NCI-H1417 (cell line): ENCODE measurements at places on chromosomes 7 and 10.

DNA sequence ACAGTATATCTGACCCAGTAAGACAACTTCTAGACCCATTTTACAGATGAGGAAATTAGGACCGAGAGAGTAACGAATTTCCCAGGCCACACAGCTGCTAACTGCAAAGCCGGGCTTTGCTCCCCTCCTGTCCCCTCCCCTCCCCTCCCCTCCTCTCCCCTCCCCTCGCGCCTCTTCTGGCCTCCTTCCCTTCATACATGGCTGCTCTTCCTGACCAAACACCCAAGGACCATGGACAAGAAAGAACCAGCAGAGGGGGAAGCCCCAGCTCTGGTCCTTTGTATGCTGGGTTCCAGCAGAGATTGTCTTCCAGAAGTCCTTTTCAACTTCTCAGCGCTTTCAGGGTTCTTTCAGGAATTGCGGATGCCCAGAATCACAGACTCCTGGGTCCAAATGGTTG lies 3.6 kb upstream of the TMEM72 start:
- no peak for DNase-seq

GRCh38 chr10:118459642-118460193 lies 117.6 kb upstream of the FAM204A start:
- peak; percentile 31 for DNase-seq

- peak; percentile 85 for DNase-seq
These were observed 77.1 kb downstream of the ITGB8 start for GRCh38 chr7:20407585-20408466.

DNA sequence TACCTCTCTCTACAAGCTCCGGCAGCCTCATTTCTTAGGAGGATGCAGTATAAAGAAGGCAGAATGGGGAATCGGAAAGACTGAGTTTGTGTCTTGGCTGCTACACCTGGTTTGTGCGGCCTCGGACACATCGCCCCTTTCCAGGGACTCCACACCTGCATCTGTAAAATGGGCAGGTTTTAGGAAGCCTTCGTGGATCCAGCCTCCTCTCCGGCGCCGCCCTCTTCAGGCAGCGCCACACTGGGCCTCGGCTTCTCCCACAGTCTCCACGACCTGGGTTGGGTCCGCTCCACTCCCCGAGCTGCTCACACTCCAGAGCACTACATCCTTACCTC lies 341 bp downstream of the GOT1 start:
- no peak for DNase-seq

DNA sequence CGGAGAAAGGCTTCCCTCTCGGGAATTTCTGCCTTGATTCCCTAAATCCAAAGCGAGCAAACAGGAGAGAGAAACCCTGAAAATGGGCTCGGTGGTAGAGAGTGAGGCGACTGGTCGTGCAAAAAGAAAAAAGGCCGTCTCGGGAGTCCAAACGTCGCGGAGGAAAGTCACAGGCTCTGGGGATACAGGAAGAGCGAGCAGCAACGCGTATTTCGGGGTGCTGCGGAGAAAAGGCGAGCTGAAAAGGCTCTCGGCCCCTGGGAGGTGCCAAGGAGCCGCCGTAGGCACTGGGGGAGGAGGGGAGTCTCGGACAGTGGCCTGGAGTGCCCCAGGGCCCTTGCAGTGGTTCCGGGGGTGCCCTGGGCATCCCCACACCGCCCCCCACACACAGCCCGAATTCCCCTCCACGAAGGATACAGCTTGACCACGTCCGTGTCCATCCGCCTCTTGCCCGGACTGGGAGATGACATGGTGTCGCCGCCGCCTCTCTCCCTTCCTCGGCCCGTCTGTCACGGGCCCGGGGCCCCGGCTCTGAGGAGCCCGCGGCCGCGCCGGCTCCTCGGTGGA lies 591 bp downstream of the UBE2H start:
- no peak for DNase-seq

DNA sequence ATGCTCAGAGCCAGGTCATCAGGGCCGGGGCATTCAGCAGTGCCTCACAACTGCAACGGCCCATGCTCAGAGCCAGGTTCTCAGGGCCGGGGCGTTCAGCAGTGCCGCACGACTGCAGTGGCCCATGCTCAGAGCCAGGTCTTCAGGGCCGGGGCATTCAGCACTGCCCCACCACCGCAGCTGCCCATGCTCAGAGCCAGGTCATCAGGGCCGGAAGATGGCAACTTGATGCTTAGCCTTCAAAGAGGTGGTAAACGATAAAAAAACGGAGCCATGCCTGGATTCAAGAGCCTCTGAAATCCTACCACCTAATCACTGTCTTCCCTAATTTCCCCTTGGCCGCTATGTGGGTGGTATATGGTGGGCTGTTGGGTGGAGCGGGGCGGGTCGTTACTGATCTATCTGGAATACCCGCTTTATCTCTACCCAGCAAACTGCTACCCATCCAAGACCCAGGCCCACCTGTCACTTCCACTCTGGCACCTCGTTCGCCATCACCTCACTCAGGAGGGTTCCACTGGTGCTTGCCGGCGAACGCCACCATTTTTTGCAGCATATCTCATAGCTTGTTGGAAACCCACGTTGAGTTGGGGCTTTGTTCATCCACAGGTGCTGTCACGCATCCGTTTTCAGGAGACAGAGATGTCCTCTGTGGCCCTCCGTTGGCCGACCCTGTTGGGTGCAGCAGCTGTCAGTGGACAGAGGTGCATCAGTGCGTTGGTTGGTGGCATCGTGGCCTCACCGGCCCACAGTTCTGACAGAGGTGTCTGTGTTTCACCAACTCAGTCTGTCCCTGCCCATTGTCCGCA lies 221.1 kb downstream of the EBF3 start:
- DNase-seq = no peak

GRCh38 chr7:40498924-40499510 lies 364.2 kb downstream of the SUGCT start:
- no peak for DNase-seq

DNA sequence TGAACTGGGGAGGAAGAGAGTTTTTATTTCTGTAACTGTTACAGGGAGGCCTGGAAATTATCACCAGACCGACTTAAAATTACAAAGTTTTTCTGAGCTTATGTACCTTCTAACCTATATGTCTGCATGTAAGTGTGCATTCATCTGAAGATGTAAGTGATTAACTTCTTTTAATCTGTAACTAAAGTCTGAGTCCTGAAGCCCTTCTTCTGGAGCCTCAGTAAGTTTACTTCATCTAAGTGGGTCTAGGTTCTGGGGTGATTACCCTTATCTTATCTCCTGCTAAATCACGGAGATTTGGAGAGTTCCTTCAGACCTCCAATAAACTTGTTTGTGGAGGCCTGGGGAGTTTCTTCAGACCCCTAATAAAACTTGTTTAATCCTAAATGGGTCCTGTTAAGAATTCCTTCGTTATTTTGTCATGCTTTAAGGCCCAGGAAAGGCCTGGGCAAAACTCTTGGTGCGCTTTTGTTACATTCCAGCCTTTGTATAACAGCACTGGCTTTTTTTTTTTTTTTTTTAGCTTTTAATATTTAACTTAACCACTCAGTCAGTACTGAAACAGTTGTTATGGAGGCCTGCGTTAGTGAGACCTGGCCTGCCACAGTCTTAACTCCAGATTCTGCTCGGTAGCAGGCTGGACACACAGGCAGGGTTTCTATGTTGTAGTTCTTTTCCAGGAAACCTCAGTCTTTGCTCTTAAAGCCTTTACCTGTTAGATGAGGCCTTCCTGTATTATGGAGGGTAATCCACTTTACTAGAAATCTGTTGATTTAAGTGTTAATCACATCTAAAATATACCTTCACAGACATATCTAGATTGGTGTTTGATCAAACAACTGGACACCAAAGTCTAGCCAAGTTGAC lies 33.0 kb downstream of the TPST1 start:
- no peak for DNase-seq

GRCh38 chr7:29311314-29311713 lies 116.7 kb downstream of the CHN2 start:
- no peak for DNase-seq

DNA sequence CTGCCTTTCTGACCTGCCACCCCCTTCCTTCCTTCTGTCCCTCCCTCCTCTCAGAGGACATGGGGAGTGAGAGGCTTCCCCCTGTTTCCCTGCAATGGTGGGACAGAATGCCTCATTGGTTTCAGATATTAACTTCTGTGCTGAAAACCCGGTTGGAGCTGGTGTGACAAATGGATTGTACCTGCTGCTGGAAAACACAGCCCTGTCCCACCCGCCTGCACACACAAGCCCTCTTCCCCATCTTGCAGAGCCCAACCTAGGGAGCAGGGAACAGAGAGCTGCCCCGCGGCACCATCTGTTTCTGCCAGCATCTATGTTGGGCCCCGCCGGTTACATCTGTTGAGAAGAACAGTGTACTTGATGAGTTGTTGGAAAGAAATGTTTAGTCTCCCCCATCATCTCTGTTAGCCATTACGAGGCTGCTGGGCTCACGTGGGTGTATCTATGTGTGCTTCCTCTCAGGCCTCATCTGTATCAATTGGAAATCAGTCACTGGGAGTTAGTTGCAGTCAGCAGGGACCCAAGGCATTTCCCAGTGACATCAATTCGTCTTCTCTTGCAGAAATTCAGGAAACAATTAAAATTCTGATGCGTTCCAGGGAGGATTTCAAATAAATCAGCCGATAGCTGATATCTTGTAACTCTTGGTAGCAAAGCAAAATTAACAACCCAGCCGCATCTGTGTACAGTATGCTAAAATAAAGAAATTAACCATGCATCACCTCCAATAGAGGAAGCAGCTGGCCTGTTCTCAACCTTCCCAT lies 725.6 kb upstream of the GALNT17 start:
- DNase-seq = no peak

GRCh38 chr10:125102821-125103220 lies 57.5 kb downstream of the CTBP2 start:
- no peak for DNase-seq

DNA sequence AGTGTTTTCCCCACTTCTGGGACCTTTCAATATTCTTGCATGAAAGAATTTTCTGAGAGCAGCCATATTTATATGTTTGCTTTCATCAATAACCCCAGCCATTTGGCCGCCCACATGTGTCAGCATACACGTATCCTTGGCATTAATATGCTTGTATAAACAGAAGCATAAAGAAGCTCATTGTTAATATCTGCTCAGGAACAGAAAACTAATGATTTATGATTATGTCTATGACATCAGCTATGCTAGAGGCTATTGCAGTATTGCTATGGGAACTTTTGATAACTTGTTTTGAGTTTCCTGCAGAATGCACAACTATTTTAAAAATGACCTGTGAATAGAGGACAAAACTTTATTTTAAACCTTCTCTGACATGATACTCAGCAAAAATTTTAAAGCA lies 300.9 kb upstream of the MTPN start:
- DNase-seq = peak; percentile 52

- no peak for DNase-seq
These were observed 662.9 kb downstream of the CCSER2 start for GRCh38 chr10:84991301-84991700.

GRCh38 chr10:84375881-84376280 lies 47.5 kb downstream of the CCSER2 start:
- no peak for DNase-seq

GRCh38 chr10:2748287-2748686 lies 319.1 kb upstream of the PFKP start:
- DNase-seq = no peak

DNA sequence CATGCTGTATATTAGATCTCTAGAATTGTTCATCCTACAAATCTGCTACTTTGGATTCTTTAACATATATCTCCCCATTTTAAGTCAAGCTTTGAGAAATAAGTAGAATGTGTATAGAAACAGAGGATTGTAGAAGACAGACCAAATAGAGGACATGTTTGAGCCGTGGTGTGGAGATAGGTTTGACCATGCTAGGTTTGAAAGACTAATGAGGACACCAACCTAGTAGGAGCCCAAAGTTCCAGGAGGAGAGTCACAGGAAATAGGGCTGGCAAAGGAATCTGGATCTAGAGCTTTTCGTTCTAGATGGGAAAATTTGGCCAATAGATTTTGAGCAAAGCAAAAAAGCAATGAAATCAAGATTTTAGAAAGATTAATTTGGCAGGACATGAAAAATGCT lies 60.5 kb upstream of the TBX20 start:
- no peak for DNase-seq

DNA sequence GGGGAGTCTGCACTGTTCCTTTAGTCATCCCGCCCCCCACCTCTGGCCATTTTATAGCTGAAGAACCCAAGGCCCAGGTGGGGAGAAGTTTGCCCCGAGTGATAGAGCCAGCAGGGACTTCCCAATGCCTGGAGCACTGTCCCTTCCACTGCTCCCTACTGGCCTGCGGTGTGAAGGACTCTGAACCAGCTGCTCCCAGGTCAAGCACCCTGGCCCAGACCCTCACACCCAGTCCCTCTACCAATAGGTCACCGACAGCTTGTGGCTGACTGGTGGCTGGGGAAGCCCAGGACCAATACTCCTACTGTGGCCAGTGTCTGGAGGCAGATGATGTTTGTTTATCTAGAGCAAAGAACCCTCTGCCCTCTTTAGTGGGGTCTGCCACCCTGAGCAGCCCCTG lies 167.9 kb downstream of the LCOR start:
- no peak for DNase-seq

DNA sequence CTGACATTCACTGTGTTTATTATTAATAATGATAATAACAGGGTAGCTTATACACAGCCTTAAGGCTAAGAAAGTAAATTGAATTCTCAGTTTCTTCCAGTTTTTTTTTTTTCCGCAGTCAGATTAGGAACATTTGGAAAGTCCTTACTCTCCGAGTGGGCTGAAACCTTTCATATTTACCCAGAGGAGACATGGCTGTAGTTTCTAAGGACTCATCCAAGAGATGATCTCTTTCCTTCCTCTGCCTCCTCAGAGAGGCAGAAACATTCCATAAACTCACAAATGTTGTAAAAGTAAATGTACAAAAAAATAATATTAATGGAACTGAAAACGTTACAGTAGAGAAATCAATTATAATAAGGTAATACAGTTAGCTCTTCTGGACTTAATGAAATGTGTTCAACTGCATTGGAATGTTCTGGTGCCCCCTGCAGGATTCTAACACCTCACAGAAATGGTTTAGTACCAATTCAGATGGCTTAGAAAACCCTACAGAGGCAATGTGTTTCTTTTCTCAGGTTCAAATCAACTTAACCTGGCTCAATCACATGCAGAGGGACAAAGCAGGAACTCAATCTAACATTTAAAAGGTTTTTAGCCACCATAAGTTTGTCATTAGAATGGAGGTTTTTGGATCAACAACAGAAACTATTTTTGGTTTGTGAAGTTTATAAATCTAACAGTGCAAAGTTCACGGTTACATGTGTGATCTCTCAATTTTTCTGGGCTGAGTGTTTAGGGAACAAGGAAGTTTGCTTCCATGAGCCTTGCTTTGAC lies 71.7 kb downstream of the ICA1 start:
- DNase-seq = peak; percentile 43
